Lower lobe of right lung (tissue), 2 donors: ENCODE measurements at places on chromosomes 3 and 15. TPM values are rescaled to one million over a fixed set of nuclear protein-coding genes. Genes with fewer than 3 reads are reported as not detected.
A peak's percentile ranks its signal among the peaks of the same experiment; 100 is the strongest.

Gene PIGB
- total RNA-seq, result 14.4 TPM

Gene TRAK1
- total RNA-seq, result 50.6 TPM

Gene IL16
- 34.6 TPM for total RNA-seq

Gene PCOLCE2
- total RNA-seq, result 41.0 TPM

DNA sequence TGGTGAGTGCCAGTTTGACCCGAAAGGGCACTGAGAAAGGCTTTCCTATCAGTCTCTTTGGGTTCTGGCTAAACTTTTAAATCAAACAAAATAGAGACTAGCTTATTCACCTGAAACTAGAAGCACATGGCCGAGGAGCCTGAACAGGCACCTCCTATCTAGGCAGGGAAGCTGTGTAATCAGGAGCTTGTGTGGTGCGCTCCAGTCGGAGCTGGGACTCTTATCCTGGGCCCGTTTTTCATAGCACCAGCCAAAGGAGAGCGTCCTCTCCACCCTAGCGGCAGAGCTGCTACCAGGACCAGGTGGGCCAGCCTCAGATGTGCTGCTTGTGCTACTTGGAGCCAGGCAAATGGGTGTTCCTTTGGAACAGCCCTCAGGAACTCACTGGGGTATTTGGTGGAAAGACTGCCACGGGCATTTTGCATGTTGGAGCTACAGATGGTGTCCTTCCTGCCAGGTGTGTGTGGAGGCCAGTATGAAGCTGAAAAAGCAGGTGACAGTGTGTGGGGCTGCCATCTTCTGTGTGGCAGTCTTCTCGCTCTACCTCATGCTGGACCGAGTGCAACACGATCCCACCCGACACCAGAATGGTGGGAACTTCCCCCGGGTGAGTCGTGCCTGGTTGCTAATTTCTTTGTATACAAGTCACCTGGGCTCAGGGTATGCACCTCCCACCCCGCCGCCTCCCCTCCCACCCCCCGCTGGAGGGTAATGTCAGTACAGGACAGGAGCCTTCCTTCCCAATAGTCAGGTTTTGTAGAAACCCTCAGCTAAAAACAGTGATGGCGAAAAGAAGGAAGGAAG is 833 bp downstream of the MAN2A2 start:
- DNase-seq, result peak; percentile 45

GRCh38 chr3:39521456-39521855 is 54.0 kb downstream of the MOBP start:
- no peak for DNase-seq

DNA sequence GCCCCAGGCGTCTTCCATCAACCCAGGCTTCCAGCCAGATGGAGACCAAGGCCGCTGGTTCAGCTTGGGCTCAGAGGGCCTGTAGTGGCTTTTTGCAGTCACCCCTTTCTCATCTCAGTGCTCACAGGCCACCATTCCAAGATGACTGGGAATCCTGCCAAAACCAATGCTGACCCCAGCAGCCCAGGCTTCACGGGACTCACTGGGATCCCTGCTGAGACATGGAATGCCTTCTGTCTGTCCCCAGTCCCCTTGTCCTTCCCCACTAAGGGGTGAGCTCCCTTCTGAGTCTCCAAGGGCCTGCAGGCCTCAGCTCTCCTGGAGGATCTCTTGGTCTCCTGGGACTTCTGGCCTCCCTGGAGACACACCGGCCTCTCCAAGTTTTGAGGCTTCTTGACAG is 77.4 kb upstream of the SEC13 start:
- DNase-seq, result no peak

DNA sequence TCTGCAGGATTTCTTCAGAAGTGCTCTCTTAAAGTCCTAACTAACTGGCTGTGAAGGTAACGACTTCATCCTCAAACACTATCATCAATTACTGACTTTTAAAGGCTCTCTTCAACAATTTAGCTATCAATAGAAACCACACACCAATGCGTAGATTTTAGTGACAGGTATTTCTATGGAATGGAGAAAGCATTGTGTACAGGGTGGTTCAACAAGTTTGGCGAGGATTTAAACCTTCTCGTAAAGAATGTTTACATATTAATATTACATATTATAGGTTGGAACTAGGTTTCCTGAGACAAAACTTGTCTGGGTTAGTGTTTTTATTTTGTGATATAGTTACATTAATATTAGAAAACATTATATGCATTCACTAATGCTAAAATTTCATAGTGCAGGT is 233.6 kb downstream of the CHL1 start:
- DNase-seq, result no peak
